Cardiac atrium fibroblast (primary cell): ENCODE measurements at places on chromosomes 16 and 17. TPM values are rescaled to one million over a fixed set of nuclear protein-coding genes. Genes with fewer than 3 reads are reported as not detected.

The SPATA22 gene
- total RNA-seq: not detected in 2 replicates

The NLRP1 gene
- 14.6 and 16.8 TPM in 2 replicates for total RNA-seq

The GNAO1 gene
- not detected in 2 replicates for total RNA-seq

The OSGIN1 gene
- 4.0 and 5.3 TPM in 2 replicates for total RNA-seq

The CRHR1 gene
- total RNA-seq: not detected in 2 replicates

The KRT28 gene
- total RNA-seq: not detected in 2 replicates

The DPEP3 gene
- not detected in 2 replicates for total RNA-seq

The HID1 gene
- total RNA-seq: 0.18 and 0.81 TPM in 2 replicates

The NXPH3 gene
- total RNA-seq: 0.16 and 0.36 TPM in 2 replicates

The FBXW10 gene
- total RNA-seq: not detected in 2 replicates

The GINS3 gene
- 4.1 and 4.3 TPM in 2 replicates for total RNA-seq

The HOXB6 gene
- total RNA-seq: not detected in 2 replicates

The GRAPL gene
- total RNA-seq: 1.9 TPM in 1 of 2 replicates, not detected in the other

The GLP2R gene
- under 0.01 TPM in 1 of 2 replicates, not detected in the other for total RNA-seq
